Transverse colon (tissue), 4 donors: ENCODE measurements at places on chromosomes 7 and 10. TPM values are rescaled to one million over a fixed set of nuclear protein-coding genes. Genes with fewer than 3 reads are reported as not detected.

The KEL gene
- not detected for total RNA-seq

The AKR1C3 gene
- total RNA-seq, result 249 TPM

The H2AZ2 gene
- 418 TPM for total RNA-seq

The SUPV3L1 gene
- total RNA-seq, result 22.3 TPM

The AOC1 gene
- total RNA-seq, result 687 TPM

The OR9A2 gene
- not detected for total RNA-seq

The TUBAL3 gene
- 68.5 TPM for total RNA-seq

The ZDHHC16 gene
- 35.6 TPM for total RNA-seq

The OR2A1 gene
- not detected for total RNA-seq

The IRF5 gene
- 2.2 TPM for total RNA-seq

The PDE1C gene
- total RNA-seq, result 1.5 TPM

The IKZF5 gene
- total RNA-seq, result 11.1 TPM

The MAGI2 gene
- total RNA-seq, result 4.4 TPM

The CYP3A5 gene
- total RNA-seq, result 142 TPM

The FAM241B gene
- total RNA-seq, result not detected

The SPDYE11 gene
- total RNA-seq, result not detected

The EBLN1 gene
- total RNA-seq, result not detected

GRCh38 chr10:1294748-1295147 is 238.6 kb downstream of the WDR37 start:
- H3K4me1 ChIP-seq, result no peaks in the 10 kb centered on the region
- H3K27ac ChIP-seq, result no peak overlapping the region
- no peak for DNase-seq

DNA sequence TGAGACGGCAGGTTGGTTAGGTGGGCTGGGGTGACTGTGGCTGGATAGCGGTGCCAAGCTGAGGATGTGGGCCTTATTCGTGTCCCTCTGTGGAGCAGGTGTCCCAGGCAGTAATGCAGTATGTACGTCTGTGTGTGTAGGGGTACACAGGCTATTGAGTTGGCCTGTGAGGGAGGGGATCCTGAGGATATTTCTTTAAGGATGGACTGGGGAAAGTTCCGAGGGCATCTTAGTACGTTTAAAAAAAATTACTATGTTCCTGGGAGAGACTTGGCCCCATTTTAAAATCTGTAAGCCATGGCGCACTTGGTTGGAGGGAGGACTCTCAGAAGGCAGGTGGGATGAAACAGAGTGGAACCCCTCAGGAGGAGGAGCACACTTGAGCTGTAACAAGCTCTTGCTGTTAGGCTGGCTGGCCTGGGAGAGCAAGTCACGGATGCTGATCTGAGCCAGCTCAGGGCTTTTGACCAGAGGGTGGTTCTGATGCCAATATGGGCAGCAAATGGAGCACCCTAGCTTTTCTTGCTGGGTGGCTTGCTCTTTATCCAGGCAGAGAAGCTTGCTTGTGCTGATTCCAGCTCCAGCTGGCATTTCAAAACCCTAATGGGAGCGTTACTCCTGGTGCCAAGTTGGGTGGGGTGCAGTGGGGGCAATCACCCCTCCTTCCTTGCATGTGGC is 765 bp downstream of the WBP1L start:
- no peaks in the 10 kb centered on the region for H3K36me3 ChIP-seq
- H3K4me1 ChIP-seq, result peaks cover 19% of the 10 kb centered on the region
- no peak for DNase-seq
- peak overlapping the region; percentile 78 for H3K4me3 ChIP-seq

GRCh38 chr7:4175346-4175973 is 506.6 kb upstream of the FOXK1 start:
- no peaks in the 10 kb centered on the region for H3K27me3 ChIP-seq
- H3K36me3 ChIP-seq, result no peaks in the 10 kb centered on the region
- no peak for DNase-seq
- no peak overlapping the region for H3K27ac ChIP-seq
- no peaks in the 10 kb centered on the region for H3K4me1 ChIP-seq
- H3K4me3 ChIP-seq, result no peak overlapping the region

DNA sequence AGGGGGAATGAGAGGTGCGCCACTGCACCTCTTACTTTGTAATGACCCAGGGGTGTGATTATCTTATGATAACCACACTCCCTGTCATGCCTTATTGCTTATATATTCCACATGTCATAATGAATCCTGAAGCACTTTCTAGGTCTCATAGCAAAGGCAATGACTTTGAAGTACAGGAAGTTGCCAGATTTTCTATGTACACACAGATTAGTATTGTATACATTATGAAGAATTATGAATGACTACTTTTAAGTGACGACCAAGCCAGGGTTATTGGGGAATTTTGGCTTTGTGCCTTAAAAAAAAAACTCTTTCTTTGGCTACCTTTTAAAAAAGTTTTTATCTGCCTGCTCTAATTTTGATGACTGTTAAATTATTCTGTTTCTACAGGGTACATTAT is 269.6 kb downstream of the MDFIC start:
- H3K27ac ChIP-seq, result no peak overlapping the region
- no peak overlapping the region for H3K4me3 ChIP-seq
- H3K36me3 ChIP-seq, result no peaks in the 10 kb centered on the region

DNA sequence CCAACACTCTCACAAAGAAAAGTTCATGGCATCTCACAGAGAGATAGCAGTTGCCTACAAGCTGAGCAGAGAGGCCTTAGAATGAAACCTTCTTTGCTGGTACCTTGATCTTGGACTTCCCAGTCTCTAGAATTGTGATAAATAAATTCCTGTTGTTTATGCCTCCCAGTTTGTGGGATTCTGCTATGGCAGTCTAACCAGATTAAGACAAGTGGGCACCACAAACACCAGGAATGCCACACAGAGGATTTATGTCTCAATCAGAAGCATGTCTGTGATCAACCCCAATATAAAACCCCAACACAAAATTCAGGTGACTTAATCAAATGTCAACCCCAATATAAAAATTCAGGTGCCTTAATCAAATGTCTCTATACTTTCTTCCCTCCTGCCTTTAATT is 581.3 kb downstream of the XPNPEP1 start:
- no peak for DNase-seq
- H3K4me1 ChIP-seq, result no peaks in the 10 kb centered on the region
- H3K36me3 ChIP-seq, result no peaks in the 10 kb centered on the region
- no peaks in the 10 kb centered on the region for H3K27me3 ChIP-seq

- H3K36me3 ChIP-seq, result no peaks in the 10 kb centered on the region
- peaks cover 10% of the 10 kb centered on the region for H3K27me3 ChIP-seq
- H3K27ac ChIP-seq, result no peak overlapping the region
- no peaks in the 10 kb centered on the region for H3K4me1 ChIP-seq
- H3K4me3 ChIP-seq, result no peak overlapping the region
These were observed 44.9 kb downstream of the PNLIPRP2 start for GRCh38 chr10:116665541-116666125.

DNA sequence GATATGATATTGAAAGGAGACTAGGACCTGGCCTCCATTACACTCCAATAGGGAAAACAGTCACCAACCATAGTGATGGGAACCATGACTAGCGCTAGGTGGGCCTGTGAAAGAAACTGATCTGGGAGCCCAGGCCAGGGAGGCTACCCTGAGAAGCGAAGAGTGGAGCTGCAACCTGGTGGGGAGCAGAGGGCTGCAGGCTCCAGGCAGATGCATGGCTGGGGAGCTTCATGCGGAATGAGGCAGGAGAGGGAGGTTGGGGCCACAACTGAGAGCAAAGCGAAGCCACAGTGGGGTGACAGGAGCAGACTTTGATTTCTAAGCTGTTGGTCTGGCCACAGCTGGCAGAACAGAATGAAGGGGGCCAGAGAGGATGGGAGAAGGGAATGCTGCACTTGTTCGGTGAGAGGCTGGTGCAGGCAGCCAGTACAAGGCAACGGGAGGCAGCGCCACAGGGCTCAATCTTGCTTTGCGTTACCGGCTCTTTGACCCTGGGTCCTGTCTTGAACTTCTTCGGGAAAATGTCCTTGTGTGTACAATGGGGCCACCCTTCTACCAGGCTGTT is 88.4 kb downstream of the TACC2 start:
- no peaks in the 10 kb centered on the region for H3K36me3 ChIP-seq
- H3K27me3 ChIP-seq, result no peaks in the 10 kb centered on the region
- H3K4me3 ChIP-seq, result no peak overlapping the region
- no peak for DNase-seq
- no peaks in the 10 kb centered on the region for H3K4me1 ChIP-seq

DNA sequence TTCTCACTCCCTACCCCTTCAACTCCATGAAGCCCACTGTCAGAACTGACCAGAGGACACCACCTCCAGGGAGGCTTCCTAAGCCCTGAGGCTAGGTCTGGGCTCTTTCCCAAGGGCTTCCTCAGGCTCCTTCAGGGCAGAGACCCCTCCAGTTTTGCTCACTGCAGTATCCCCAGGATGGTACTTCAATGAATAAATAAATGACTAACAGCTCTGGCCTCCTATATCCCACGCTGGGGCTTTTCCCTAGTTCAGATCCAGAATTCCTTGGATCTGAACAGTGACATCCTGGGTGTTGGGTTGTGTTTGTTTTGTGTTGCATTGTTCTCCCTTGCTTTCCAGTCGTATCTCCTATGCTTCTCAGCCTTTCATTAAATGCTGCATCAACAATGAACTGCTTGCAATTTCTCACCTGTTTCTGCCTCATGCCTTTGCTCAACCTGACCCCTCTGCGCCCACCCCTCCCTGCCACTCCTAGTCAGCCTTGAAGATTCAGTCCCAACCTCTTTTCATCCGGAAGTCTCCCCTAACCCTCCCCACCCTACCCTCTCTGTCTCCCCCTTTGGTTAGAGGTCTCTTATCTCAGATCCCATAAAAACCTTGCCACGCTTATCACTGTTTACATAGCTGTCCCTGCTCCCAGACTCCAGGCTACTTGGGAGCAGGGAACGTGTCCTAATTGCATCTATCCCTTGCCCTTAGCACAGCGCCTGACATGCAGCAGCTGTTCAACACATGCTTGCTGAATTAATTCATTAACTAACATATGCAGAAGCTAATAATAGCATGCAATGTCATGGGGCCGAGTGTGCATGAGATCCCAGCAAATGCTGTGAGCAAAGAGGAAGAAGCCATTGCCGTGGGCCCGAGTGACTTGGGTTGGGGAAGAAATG is 41.7 kb downstream of the PPP1R3C start:
- peaks cover 22% of the 10 kb centered on the region for H3K27me3 ChIP-seq
- H3K27ac ChIP-seq, result peak overlapping the region; percentile 74
- no peaks in the 10 kb centered on the region for H3K36me3 ChIP-seq
- H3K4me3 ChIP-seq, result no peak overlapping the region
- H3K4me1 ChIP-seq, result peaks cover 28% of the 10 kb centered on the region

- H3K4me3 ChIP-seq, result no peak overlapping the region
- no peak for DNase-seq
- H3K27me3 ChIP-seq, result no peaks in the 10 kb centered on the region
- peaks cover under 1% of the 10 kb centered on the region for H3K4me1 ChIP-seq
These were observed 17.4 kb downstream of the CYP3A4 start for GRCh38 chr7:99766484-99767099.

- no peaks in the 10 kb centered on the region for H3K4me1 ChIP-seq
- no peaks in the 10 kb centered on the region for H3K27me3 ChIP-seq
- H3K27ac ChIP-seq, result no peak overlapping the region
- no peak for DNase-seq
- no peaks in the 10 kb centered on the region for H3K36me3 ChIP-seq
- no peak overlapping the region for H3K4me3 ChIP-seq
These were observed 150.9 kb upstream of the FOXK1 start for GRCh38 chr7:4531236-4531635.

- H3K4me1 ChIP-seq, result peaks cover 3% of the 10 kb centered on the region
- H3K36me3 ChIP-seq, result no peaks in the 10 kb centered on the region
- H3K4me3 ChIP-seq, result no peak overlapping the region
- H3K27me3 ChIP-seq, result no peaks in the 10 kb centered on the region
- no peak for DNase-seq
These were observed 130.7 kb upstream of the NAMPT start for GRCh38 chr7:106415433-106415832.

DNA sequence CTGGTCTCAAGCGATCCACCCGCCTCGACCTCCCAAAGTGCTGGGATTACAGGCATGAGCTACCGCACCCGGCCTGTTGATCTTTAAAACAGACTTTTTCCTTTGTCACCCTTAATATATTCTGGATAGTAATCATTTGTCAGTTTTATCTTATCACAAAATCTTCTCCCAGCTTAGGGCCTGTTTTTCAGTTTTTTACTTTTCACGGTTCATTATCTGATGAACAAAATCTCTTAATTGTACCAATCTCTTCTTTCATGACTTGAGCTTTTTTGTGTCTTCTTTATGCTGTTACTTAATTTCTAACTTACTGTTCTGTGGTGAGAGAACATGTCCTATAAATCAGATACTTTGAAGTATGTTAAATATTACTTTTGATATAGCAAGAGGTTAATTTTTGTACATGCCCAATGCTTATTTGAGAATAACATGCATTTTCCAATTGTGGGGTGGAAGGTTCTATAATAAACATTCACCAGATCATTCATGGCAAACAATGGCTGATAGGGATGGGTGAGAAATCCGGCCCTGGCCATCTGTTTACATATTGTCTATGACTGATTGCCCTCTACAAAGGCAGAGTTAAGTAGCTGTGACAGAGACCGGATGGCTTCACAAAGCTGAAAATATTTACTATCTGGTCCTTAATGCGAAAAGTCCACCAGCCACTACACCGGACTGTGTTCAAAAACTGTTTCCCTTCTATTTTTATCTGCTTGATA is 5.3 kb downstream of the PAPOLB start:
- DNase-seq, result no peak
- H3K27me3 ChIP-seq, result no peaks in the 10 kb centered on the region
- H3K36me3 ChIP-seq, result no peaks in the 10 kb centered on the region
- H3K4me1 ChIP-seq, result no peaks in the 10 kb centered on the region
- no peak overlapping the region for H3K27ac ChIP-seq

GRCh38 chr7:4281231-4281993 is 400.7 kb upstream of the FOXK1 start:
- H3K27me3 ChIP-seq, result no peaks in the 10 kb centered on the region
- no peak for DNase-seq
- H3K27ac ChIP-seq, result no peak overlapping the region
- no peaks in the 10 kb centered on the region for H3K36me3 ChIP-seq
- no peaks in the 10 kb centered on the region for H3K4me1 ChIP-seq

- no peak overlapping the region for H3K27ac ChIP-seq
- H3K4me3 ChIP-seq, result no peak overlapping the region
- no peaks in the 10 kb centered on the region for H3K27me3 ChIP-seq
- H3K36me3 ChIP-seq, result no peaks in the 10 kb centered on the region
- no peaks in the 10 kb centered on the region for H3K4me1 ChIP-seq
These were observed 35.3 kb upstream of the EGR2 start for GRCh38 chr10:62851442-62851841.

GRCh38 chr7:136526408-136527105 is 341.9 kb upstream of the CHRM2 start:
- H3K4me1 ChIP-seq, result no peaks in the 10 kb centered on the region
- H3K27ac ChIP-seq, result no peak overlapping the region
- no peaks in the 10 kb centered on the region for H3K27me3 ChIP-seq
- H3K36me3 ChIP-seq, result no peaks in the 10 kb centered on the region

GRCh38 chr7:46133751-46134150 is 212.7 kb upstream of the IGFBP3 start:
- no peak for DNase-seq
- H3K4me1 ChIP-seq, result no peaks in the 10 kb centered on the region
- H3K36me3 ChIP-seq, result no peaks in the 10 kb centered on the region
- H3K27ac ChIP-seq, result no peak overlapping the region

GRCh38 chr7:23431702-23432199 is 38.5 kb downstream of the IGF2BP3 start:
- H3K4me3 ChIP-seq, result no peak overlapping the region
- H3K27ac ChIP-seq, result no peak overlapping the region
- H3K36me3 ChIP-seq, result no peaks in the 10 kb centered on the region
- DNase-seq, result no peak
- H3K27me3 ChIP-seq, result peaks cover 20% of the 10 kb centered on the region
- no peaks in the 10 kb centered on the region for H3K4me1 ChIP-seq

GRCh38 chr7:109864230-109864629 is 1226.7 kb upstream of the LRRN3 start:
- no peaks in the 10 kb centered on the region for H3K27me3 ChIP-seq
- no peaks in the 10 kb centered on the region for H3K36me3 ChIP-seq
- no peaks in the 10 kb centered on the region for H3K4me1 ChIP-seq
